ENCODE measurements at places on chromosomes 12 and 14.

- no peak for DNase-seq
Measured at GRCh38 chr14:105014032-105014431, 6.9 kb downstream of the CDCA4 start.

- no peak for DNase-seq
Measured at GRCh38 chr14:68655021-68655831, 137.6 kb downstream of the ZFP36L1 start.

DNA sequence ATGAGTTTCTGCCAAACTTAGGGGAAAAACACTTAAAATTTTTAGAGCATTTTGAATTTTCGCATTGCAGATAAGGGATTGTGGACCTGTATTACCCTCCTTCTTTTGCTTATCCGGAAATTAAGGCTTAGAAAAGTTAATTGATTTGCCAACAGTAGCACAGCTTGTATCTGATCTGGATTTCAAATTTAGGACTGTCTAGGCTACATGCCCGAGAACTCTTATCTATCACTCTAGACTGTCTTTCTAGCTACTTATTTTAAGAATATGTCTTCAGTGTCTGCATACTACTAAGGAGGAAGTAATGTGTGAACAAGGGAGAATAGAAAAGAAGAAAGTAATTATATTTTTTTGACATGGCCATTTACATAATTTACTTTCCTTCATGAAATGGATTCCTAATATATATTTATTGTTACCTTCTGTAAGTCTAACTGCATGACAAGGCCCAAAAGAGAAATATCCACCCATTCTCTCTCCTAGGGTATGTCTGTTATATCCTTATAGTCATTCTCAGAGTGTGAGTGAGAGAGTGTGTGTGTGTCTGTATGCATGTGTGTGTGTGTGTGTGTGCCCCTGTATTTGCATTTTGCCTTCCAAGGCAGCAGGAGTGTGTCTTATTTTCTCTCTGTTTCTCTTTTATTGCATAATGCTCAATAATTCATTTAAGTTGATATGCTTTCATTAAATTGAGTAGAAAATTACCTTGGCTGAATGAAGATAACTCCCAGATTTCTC, 132.1 kb downstream of the SLC5A8 start:
- DNase-seq = no peak

DNA sequence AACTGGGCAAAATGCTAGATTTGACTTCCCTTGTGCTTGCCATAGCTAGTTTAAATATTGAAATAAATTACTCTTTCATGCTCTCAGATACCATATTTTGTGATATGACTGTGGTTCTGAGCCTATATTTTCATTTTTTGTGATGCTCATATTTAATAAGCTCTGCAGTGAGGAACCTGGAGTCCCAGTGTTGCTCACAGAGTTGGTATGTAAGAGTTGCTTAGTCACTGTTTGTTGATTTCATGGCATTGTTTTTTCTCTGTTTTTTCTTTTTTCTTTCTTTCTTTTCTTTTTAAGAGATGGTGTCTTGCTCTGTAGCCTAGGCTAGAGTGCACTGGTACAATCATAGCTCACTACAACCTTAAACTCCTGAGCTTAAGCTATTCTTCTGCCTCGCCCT, 750.5 kb upstream of the TMEM132C start:
- no peak for DNase-seq

GRCh38 chr12:110689281-110690126, 589 bp upstream of the HVCN1 start:
- no peak for DNase-seq

DNA sequence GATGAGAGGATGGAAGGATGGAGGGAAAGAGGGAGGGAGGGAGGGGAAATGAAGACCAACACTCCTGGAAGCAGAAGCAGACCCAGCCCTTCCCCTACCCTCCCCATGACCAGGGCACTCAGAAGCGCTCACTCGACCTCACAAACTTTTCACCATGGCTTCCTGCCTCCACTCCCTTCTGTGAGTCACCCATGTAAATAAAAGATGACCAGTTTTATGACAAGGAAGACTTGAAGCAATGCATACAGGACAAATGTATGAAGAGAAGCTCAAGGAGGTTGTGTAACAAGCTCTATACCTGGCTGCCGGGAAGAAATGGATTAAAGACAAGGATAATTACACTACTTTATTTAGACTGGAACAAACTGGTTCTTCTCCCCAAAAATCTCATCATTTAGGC, 63.8 kb downstream of the CDC42BPB start:
- DNase-seq = no peak
